ENCODE measurements at places on chromosomes 2 and 18. TPM values are rescaled to one million over a fixed set of nuclear protein-coding genes. Genes with fewer than 3 reads are reported as not detected.

PDE11A gene
- total RNA-seq = 60.5 TPM

NAT8 gene
- total RNA-seq = not detected

FNDC4 gene
- 10.2 TPM for total RNA-seq

- DNase-seq = no peak
Observed at GRCh38 chr2:165692906-165693305, 101.1 kb downstream of the GALNT3 start.

Data from progenitor cell of endocrine pancreas (in vitro differentiated cells).